ENCODE measurements at places on chromosomes 11 and 22.

DNA sequence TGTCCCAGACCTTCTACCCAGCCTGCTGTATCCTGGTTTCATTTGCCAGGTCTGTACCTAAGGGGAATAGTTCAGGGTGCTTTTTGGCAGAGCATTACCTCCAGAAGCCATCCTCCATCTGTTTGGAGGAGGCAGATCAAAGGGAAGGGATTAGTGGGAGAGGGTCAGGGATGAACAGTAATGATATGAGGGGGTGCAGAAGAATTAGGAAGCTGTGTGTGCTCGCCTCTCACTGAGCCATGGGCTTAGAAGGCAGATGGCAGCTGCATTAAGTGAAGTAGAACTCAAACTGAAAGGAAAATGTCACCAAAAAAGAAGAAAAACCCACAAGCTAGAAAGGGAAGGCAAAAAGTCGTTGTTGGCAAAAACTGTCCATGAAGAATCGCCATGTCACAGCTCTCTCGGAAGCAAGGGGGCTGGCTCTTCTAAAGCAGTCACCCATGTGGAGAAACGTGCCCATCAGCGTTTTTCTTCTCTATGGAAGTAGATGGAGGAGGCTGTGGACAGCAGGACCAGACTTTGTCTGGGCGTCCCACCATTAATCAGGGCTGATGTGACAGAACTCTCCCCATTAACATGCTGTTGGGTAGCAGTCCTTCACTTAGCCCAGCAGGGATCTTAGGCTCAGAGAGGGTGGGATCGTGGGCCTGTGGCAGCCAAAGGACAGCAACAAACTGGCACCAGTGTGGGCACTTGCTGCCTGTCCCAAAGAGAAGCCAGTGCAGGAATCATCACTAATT lies 46.8 kb downstream of the CEP164 start:
- DNase-seq = no peak

- DNase-seq = no peak
Observed at GRCh38 chr22:29633514-29634312, 30.3 kb downstream of the NF2 start.

- DNase-seq = no peak
Observed at GRCh38 chr11:99368583-99368982, 347.8 kb downstream of the CNTN5 start.

DNA sequence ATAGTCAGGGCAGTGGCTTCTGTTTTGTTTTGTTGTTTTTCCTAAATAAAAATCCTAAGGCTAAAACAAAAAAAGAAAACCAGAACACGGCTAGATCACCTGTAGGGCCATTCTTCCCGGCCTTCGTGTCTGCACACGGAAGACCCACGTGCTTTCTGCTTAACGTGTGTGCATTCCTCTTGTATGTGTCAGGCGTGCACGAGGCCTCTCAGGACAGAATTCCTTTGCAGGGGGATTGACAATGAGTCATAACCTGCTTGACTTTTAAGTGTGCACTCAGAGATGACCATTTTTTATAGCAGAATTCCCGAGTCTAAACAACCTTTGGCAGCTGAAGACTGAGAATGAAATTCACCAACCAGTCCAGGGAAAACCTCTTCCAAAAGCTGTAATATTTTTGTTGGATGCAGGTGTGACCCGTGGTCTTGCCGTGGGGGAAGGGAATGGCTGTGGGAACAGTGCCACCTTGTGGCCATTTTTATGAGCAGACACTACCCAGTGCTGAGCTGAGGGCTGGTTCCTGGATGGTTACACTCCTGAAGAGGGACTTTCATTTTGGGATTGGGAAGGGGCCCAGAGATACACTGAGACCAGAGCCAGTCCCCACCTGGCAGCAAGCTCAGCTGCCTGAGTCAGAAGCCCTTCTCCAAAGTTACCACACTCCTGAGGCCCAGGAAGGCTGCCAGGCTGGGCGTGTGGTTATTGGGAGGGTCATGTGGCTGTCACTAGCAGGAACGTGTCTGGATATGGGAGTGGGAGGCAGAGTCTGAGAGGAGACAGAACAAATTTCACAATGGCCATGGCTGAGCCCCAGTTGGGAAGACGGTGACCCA lies 35.7 kb upstream of the DKK3 start:
- peak; percentile 55 for DNase-seq

GRCh38 chr11:1039481-1040427 lies 3.2 kb upstream of the MUC6 start:
- no peak for DNase-seq

DNA sequence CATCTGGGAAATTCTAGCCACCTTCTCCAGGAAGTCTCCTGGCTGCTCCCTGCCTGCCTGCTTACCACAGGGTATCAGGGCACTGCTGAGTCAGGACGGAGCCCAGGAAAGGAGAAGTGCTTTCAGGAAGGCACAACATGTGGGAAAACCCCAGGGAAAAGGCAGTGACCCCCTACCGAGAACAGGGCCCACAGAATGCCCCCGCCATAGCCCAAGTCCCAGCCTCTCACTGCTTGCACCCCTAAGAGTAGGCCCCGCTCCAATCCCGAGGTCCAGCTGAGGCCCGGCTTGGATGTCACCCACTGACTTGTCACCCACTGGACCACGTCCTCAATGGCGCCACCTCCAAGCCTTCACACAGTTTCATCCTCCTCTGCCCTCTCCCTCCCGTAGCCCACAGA lies 34.1 kb downstream of the ARAP1 start:
- DNase-seq = no peak

DNA sequence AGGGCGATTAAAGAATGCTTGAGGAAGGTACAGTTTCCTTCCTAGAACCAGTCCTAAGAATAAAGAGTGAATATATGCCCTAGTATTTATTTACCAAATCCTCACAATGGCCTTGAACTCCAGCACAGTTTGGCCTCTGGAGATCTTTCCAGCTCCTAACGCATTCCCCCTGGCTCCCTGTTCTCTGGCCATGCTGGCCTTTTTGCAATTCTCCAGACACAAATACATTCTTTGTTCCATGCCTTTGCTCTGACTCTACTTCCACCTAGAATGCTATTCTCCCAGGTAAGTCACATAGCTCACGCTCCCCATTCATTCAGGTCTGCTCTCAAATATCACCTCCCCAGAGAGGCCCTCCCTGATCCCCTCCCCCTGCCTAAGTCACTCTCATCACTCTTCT lies 3.7 kb upstream of the DGKZ start:
- no peak for DNase-seq

DNA sequence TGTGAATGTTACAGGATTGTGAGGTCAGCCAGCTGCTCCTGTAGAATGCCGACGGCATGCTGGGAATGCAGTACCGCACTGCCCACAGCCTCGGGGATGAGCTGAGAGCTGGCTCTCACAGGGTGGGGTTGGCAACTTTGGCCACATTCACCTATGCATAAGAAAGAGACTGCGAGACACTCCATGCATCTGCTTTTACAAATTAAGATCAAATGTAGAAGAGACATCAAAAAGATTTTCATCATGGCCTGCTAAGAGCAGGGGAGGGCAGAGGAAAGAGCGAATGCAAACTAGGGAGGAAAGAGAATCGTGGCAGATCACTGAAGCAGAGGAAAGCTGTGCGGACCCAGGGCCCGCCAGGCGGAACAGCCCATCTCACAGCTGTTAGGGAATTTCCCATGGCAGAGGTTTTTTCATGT lies 49.8 kb upstream of the SPATA19 start:
- no peak for DNase-seq

GRCh38 chr11:95119361-95120060 lies 29.9 kb downstream of the ENDOD1 start:
- no peak for DNase-seq

DNA sequence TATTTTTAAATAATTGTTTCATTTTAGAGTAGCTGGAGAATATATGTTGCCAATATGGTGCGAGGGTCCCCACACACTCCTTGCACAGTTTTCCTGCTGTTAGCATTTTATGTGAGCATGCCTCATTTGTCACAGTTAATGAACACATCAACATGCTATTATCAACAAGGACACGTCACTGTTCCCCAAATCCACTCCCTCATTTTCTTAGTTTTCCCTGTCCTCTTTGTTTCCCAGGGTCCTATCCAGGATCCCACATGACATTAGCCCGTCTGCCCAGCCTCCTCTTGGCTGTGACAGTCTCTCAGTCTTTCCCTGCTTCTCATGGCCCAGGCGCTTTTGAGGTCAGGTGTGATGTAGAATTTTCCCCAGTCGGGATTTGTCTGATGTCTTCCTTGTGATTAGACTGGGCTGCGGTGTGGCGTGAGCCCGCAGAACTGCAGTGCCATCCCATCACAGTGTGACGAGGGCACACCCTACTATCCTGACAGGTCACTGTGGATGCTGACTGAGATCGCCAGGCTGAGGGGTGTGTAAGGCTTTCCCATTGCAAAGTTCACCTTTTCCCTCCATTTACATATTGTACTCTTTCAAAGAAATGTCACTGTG lies 450.6 kb upstream of the B3GAT1 start:
- no peak for DNase-seq

- no peak for DNase-seq
Observed at GRCh38 chr22:26019596-26019995, 149.7 kb upstream of the SEZ6L start.

DNA sequence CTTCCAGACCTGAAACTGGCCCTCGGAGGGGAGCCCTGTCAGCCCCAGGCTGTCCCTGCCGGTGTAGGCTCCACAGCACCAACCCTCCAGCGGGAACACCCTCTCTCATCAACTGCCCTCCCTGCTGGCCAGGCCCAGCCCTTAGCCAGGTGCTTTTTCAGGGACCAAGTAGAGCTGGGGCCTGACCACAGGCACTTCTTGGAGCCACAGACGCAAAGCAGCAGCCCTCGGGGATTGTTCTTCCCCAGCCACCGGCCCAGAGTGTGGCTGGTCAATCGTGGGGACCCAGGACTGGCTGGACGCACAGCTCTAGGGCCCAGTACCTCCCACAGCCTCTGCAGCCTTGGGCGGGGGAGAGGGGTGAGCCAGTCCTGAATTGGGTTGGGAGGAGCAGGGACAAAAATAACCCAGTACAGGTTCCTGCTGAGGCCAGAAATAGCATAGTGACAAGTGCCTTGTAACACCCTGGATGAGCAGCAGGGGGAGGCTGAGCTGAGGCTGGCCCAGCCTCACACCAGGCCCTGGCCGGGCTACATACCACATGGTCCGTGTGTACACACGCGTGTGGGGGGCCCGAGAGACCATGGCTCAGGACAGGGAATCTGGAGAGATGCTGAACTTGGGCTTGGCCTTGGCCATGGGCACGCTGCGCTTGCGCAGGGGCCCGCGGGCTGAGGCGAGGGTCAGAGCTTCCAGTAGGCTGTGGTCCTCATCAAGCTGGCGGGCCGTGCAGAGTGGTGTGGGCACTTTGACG lies 2.0 kb downstream of the KCNJ11 start:
- peak; percentile 15 for DNase-seq

DNA sequence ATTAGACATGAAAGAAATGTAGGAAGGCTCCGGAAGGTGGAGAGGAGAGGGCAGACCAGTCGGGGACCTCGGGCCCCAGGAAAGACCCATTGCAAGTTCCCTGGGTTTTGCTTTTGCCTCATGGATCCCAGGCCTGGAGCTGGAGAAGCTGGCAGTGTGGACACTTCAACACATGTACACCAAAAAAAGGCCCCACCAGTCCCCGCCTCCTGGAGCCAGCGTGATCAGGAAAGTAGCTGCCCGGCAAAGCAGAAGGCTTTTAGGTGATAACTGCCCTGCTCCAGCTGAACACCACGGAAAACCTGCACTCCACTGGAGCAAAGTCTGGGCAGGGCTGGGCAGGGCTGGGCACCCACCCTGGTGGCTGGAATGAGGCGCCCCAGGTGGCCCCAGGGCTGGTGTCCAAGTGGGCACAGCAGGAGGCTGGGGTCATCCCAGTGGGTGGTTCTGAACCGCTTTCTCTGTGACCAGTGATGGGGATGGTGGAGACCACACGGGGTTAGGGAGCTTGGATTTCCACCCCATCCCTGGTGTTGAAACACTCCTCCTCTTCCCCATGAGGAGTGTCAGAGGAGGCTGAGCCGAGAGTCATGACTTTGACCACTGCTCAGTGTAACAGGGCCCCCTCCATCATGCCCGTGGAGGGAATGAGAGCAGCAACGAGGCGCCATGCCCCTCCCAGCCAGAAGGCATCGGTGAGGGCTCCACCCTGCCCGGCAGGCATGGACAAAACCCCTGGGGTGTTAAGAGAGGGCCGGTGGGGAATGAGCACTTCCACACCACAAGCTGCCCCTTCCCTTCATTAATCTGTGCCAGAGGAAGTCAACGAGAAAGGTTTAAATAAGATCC lies 16.9 kb upstream of the MUC5AC start:
- no peak for DNase-seq

DNA sequence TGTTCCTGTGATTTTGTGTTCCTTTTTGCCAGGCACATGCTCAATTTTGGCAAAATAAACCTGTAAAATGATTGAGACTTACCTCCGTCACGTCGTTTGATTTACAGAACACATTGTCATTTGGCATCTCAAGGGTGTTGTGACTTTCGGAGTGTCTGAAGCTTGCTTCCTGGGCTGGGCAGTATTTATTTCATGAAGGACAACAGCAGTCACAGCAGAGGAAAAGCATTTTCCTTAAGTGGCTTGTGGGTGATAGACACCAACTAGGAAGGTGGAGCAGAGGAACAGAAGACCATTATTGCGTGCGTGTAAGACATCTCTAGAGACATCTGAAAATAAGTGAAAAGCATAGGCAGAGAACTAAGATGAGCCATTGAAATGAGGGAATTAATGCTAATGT lies 80.2 kb downstream of the SLC36A4 start:
- DNase-seq = no peak

GRCh38 chr11:72069787-72070251 lies 10.5 kb downstream of the NUMA1 start:
- peak; percentile 22 for DNase-seq

GRCh38 chr22:36548606-36549005 lies 19.6 kb upstream of the EIF3D start:
- no peak for DNase-seq

DNA sequence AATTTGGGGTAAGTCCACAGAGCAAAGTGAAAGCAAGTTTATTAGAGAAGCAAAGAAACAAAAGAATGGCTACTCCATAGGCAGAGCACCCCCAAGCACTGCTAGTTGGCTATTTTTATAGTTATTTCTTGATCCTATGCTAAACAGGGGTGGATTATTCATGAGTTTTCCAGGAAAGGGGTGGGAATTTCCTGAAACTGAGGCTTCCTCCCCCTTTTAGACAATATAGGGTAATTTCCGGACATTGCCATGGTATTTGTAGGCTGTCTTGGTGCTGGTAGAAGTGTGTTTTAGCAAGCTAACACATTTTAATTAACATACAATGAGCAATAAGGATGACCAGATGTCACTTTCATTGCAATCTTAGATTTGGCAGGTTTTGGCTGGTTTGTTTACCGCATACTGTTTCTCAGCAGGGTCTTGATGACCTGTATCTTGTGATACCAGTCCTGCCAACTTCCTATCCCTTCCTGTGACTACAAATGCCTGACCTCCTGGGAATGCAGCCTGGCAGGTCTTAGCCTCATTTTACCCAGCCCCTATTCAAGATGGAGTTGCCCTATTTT lies 937 bp upstream of the C1QTNF6 start:
- DNase-seq = no peak

GRCh38 chr22:33315954-33316353 lies 257.8 kb upstream of the SYN3 start:
- no peak for DNase-seq

GRCh38 chr11:70796648-70797227 lies 398.4 kb downstream of the CTTN start:
- no peak for DNase-seq

GRCh38 chr22:46287873-46288751 lies 8.6 kb upstream of the GTSE1 start:
- DNase-seq = peak; percentile 88

Measured in immature natural killer cell (primary cell).